Stimulated activated memory B cell treated with anti-CD40 and anti-IgM and Interleukin-4, amounts not matched to agents 10 μg/mL and 1 μg/mL and 100 μg/mL, for 72 hours (primary cell): ENCODE measurements at places on chromosomes 2 and 18.

DNA sequence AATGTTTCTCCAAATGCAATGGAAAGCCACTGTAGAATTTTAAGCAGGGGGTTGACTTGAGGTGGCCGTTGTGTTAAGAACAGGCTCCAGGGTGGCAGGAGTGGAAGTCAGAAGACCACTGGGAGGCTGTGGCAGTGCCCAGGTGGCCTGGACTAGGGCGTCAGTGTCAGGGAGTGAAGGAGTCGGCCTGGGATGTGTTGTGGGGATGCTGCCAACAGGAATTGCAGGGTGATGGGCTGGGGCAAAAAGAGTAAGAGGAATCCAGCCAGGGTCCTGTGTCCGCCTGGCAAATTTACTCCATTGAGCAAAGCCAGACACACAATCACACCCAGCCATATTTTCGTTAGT is 55.1 kb downstream of the ACAA2 start:
- no peak for ATAC-seq

- no peak for ATAC-seq
Measured at GRCh38 chr2:156385242-156385641, 50.9 kb upstream of the GPD2 start.

DNA sequence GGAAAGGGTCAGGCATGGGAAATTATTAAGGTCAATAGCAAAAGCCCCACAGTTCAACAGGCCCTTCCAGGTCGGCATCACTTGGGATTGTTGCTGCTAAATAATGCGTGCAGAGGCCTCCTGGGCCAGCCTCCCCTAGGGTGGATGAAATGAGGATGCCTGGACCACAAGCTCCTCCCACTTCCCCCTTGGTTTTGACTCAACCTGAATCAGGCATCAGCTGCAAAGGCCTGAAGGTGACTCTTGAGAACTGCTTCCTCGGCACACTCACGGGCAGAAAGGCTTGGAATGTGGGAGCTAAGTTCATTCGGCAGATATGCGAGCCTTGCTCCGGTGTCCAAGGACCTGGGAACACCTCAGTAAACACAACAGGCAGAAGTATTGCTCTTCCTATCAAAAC is 69.3 kb downstream of the MBP start:
- peak; percentile 69 for ATAC-seq

DNA sequence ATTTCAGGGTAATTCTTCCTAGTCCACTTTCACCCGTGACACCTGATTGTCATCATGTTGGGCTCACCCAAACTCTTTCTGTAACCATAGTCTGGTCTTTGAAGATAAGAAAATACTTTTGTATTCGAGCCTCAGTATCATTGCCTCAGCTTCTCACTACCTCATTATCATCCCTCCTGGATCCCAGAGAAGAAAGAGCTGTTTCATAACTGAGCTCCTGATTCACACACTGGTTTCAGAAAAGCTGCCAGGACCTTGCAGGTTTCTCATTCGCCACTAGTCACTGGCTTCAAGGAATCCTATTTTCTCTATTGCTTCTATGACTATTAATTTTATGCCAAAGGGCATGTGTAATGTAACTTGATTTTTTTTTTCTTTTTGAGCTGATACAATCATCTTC is 2.9 kb upstream of the CRIM1 start:
- ATAC-seq = no peak

DNA sequence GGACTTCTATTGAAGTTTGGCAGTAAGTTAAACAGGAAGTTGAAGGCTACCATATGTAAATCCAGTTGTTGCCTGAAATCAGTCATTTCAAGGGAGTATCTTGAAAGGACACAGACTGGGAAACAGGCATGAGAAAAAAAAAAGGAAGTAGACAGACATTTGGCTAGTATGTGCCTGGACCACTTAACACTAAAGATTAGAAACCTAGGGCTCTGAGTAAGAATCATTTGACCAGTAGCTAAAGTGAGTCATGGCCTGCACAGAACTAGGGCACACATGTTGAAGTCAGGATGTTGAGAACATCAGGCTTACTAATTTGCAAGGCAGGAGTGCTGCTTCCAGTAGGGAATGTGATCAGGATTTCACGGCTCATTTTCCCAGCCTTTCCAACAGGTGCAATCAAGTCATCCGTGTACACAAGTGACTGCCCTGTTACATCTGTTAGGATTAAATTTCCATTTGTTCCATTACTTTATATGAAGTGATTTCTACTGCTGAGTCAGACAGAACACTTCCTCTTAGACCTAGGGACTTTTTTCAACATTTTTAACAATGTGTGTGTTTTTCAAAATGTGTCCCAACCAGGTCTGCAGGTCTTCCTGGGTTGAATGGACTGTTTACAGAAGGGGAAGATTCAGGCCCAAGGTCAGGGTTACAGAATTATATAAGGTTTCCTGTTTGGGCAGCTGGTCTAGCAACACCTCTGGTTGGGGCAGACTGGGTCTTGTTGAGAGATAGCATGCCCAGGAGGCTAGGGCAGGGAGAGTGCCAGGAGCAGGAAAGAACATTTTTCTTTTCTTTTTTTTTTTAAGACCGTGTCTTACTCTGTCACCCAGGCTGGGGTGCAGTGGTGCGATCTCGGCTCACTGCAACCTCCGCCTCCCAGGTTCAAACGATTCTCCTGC is 145.6 kb downstream of the TGIF1 start:
- ATAC-seq = peak; percentile 72

DNA sequence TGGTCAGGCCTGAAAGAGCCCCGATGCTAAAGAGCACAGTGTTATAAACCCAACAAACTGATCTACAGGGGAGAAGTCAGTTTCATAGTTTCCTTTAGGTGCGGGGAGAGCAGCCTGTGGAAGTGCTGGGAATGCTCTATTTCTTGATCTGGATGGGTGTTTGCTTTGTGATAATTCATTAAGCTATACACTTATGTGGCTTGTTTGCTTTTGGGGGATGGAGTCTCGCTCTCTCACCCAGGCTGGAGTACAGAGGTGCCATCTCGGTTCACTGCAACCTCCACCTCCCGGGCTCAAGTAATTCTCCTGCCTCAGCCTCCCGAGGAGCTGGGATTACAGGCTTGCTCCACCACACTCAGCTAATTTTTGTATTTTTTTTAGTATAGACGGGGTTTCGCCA is 30.1 kb upstream of the CEP68 start:
- no peak for ATAC-seq

DNA sequence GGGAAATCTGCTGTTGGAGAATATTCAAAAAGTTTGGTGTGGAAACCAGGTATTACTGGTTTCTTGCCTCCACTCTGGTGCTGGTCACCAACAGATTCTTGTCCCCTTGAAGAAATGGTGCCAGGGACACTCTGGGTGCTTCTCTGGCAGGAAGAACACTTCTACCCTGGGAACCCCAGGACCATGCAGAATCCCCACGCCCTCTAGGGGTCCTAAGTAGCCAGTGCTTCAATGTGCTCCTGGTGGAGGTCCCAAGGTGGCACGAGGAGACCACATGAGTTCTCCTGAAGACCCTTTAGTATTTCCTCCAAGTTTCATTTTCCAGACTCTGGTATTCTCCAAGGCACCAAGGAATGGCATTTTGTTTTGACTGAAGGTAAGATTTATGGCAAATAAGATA is 380.6 kb downstream of the TSN start:
- no peak for ATAC-seq

DNA sequence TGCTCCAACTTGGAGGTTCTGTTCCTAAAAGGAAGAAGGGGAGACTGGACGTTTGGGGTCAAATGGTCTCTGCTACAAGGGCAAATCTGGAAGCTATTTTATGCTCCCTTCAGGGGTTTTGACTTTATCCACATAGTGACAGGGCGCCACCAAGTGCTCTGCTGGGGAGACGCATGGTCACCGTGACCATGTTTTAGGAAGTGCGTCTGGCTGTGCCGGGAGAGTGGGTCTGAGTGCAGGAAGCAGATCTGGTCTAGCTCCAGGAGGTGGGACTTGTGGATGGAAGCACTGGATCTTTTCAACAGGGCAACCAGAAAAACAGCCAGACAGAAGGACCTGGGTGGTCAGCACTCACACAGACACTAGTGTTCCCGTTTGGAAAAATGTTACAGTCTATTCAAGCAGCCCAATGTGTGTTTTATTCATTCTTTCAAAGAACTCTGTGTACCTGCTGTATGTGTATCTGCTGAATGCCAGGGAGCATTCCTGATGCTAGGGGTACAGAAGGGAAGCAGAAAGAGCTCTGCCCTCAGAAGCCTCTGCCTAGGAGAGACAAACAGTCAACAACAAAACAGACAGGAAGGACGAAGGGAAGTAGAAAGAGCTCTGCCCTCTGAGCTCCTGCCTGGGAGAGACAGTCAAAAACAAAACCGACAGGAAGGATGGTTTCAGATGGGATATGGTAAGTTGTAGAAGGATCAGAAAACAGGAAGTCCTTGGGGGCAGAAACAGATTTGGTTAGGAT is 14.3 kb downstream of the IMPA2 start:
- peak; percentile 78 for ATAC-seq

DNA sequence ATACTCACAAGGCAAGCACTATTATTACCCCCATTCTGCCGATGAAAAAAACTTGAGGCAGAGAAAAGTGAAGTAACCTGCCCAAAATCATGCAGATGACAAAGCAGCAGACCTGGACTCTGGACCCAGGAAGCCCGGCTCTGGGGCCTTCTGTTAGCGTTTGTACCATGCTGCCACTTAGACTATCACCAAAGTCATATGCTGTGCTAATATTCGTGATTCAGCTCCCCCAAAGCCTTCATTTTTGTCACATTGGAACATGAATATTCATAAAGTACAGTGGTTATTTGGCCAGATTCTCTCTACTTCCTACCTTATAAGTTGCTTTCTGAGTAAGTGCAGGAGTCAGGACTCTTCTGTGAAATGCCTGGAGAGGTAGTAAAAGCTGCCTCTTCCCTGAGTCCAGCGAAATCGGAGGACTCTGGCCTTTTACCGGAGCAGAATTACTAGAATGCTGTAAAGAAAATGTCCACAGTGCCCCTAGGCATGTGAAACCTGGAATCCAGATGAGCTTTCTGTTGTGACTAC is 86.7 kb downstream of the FTCDNL1 start:
- ATAC-seq = no peak

DNA sequence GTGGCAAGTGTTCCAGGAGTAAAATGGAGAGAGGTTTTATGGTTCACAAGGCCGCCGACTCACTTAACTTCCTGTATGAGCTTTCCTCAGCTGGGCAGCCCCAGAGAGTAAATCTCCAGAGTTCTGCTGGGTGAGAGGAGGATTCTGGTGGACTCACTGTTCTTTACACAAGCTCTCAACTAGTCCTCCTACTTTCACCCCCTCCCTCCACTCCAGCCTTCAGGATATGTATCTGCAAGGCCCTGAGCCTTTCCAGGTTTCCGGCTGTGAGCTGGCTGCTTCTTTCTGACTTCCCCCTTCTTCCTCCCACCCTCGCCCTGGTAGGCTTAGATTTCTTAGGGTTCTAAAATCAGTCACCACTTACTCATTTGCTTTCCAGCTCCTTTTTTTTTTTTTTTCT is 34.0 kb downstream of the EML6 start:
- ATAC-seq = peak; percentile 82

DNA sequence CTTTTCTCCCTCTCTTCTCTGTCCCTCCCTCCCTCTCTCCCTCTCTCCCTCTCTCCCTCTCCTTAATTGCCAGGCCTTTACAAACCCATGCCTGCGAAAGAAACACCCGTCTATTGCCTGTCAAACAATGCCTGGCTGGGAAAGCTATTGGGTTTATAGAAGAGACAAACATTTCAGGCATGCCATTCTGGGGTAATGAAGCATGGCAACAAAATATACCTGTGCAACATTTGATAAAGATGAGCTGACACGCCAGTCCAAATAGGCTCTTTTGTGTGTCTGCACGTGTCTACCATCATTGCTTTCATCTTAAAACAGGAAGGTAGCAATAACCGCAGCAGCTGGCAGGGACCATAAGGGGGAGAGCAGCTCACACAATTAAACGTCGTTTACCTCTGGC is 282.1 kb downstream of the ZNF516 start:
- ATAC-seq = no peak

DNA sequence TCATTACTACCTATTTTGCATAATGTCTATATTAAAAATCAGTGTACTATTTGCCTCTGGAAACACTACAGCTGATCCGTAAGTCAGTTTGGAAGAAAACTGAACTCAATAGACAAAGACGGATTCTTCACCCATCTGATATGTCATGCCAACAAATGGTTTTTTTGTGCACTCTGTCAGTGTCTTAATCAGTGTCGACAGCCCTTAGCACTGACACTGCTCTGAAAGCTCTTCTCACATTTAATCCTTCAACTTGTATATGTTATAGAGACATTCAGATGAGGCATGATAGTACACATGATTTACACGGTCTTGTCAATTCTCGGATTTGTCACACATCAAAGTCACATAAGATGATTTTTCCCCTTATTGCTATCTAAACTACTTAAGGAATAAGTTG is 347.5 kb upstream of the GALNT5 start:
- ATAC-seq = no peak

- no peak for ATAC-seq
Measured at GRCh38 chr2:238168196-238169047, 9.7 kb downstream of the ERFE start.

DNA sequence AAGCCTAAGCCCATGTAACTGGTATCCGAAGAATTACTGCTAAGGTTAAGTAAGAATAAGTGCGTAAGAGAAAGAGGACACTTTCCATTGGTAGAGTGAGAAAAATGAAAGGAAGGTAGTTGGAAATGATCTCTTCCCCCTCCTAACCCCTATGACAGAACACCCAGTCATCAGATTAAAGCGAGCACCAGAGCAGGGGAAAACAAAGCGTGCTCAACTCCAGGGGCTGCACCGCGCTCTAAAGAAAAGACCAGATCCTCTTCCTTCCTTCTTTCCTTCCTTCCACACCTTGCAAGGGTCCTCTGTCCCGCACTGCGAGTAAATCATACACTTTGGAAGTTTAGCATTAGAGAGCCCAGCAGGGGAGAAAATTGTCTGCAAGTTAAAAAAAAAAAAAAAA is 971 bp upstream of the CDH7 start:
- ATAC-seq = no peak

- no peak for ATAC-seq
Measured at GRCh38 chr18:53018791-53019190, 678.8 kb downstream of the DCC start.

DNA sequence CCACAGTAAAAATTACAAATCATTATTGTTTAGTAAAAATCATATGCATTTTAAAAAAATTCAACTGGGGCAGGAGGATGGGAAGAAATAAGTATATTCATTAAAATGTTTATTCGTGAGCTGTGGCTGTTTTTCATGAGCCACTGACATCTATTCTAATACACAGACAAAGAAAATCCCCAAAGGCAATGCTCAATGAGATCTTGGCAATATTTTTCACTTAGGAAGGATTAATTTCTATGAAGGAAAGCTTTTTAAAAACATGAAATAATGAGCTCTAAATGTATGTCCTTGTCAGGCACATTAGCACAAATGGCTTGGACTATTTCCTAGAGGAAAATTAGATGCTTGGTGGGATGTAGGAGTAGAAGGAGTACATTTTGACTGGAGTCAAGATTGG is 262.0 kb upstream of the MMADHC start:
- no peak for ATAC-seq
